ENCODE measurements at places on chromosomes 7 and 10.

DNA sequence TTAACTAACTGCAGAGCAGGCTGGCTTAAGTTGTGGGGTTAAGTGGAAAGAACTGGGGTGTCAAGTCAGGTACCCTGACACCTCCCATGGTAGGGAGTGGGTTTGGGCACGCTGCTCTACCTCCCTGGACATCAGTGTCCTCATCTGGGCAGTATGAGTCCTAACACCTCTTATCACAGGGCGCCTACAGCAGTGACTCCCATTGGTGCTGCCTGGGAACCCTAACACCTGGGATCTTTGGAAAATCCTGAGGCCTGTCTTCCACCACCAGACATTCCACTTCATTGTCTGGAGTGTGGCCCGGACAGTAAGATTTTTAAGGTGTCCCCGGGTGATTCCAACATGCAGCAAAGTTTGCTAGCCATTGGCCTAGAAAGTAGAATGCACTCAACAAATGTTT is 239.1 kb downstream of the SKAP2 start:
- no peak for DNase-seq

DNA sequence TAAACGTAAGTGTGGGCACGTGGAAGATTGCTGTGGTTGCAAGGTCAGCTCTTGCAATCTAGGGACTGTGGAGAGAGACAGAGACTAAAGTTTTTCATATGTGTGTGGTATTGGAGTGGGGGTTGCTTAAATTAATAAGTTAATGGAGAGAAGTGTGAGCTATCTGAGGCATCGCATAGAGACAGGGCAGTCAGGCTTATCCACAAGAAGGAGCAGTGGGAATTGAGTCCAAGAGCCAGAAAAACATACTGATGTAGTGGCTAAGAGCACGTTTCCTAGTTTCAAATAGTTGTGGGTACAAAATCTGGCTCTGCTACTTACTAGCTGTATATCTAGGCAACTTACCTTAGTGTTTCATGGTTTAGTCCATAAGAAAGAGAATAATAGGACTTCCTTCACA is 65.8 kb downstream of the SORCS3 start:
- no peak for DNase-seq

- no peak for DNase-seq
These were observed 378.4 kb upstream of the NRP1 start for GRCh38 chr10:33712825-33713224.

GRCh38 chr10:88883448-88883809 is 3.4 kb downstream of the STAMBPL1 start:
- DNase-seq: no peak

DNA sequence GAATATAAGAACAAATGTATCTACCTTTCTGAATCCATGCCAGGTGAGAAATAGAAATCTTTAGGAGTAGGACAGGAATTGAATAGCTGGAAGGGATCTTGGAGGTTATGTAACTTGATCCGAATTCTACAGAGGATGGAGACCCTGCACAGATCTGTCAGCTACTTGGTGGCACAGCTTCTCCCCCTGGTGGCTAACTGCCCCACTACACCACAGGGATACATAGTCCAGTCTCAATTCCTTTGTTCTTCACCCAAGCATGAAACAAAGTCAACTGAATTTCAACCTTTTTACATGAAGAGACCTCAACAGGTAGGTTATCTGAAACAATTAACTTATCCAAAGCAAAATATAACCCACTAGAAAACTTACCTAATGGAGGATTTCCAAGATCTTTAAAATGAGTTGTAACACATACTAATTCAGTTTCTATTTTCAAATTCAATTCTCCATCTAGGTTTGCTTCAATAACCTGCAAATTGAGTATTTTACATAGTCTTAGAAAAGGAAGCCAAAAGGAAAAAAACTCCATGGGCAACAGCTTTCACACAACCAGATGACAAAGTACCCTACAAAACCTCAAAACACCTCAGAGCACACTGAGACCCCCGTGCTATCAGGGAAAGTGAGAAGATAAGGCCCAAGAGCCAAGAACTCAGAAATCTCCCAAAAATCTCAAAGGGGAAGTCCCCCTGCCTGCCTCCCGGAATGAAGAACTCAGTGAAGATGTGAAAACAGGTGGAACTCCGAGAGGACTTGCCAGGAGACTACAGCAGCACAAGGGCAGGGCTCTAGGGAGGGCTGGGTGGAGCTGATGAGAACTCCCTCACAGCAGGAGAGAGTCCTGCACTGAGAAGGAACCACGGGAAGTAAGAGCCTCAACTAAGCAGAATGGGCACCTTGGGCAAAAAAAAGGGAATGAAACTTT is 10.3 kb downstream of the HUS1 start:
- DNase-seq: no peak

GRCh38 chr7:135704698-135705097 is 23.3 kb downstream of the SLC13A4 start:
- no peak for DNase-seq

DNA sequence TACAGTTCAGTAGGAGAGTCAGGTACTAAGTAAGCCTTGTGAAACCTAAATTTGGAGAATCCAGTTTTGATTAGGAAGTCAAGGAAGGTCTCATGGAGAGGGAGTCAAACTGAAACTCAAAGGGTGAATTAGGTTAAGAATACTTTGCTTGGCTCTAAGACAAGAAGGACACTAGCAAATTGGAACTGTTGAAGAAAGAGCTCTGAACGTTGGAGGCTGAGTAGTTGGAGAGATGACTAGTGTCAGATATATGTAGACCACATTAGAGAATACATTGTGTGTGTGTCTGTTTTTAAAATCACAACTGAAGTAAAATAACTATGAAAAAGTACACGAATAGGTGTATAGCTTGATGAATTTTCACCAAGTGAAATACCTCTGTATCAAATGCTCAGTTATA is 6.3 kb downstream of the VPS26A start:
- DNase-seq: no peak

- DNase-seq: peak; percentile 30
These were observed 76.9 kb downstream of the CYP51A1 start for GRCh38 chr7:92057375-92057774.

DNA sequence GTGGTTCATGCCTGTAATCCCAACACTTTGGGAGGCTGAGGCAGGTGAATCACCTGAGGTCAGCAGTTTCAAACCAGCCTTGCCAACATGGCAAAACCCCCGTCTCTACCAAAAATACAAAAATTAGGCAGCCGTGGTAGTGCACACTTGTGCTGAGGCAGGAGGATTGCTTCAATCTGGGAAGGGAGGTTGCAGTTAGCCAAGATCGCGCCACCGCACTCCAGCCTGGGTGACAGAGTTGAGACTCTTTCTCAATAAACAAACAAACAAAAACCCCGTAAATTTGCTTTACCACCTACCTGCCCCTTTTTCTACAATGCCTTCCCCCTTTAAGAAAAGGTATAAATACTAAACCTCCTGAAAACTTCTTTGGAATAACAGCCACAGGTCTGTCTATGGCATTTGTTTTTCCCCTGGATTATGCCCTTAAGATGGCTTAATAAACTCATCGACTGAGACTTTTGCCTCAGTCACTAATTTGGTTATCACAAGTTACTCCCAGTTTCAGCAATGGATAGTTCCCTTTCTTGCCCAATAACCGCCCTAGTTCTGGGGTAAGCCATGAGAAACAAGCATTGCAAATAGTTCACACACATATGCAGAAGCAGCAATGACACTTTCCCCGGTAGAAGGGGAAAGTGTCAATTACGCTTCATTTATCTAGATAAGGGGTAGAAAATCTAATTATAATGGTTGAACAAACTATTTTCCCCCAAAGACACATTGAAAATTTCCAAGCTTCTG is 52.8 kb upstream of the SVIL start:
- DNase-seq: no peak

- no peak for DNase-seq
These were observed 7.3 kb upstream of the ASB4 start for GRCh38 chr7:95478272-95479037.

- DNase-seq: no peak
These were observed 11.3 kb downstream of the GNAI1 start for GRCh38 chr7:80145780-80146422.

- no peak for DNase-seq
These were observed 174.8 kb upstream of the KAT6B start for GRCh38 chr10:74651565-74651964.

GRCh38 chr7:143900230-143900766 is 1.7 kb downstream of the TCAF1 start:
- no peak for DNase-seq

- DNase-seq: peak; percentile 9
These were observed 442 bp upstream of the LZTS2 start for GRCh38 chr10:100998991-100999741.

- no peak for DNase-seq
These were observed 38.0 kb upstream of the INSYN2A start for GRCh38 chr10:127234306-127234800.

DNA sequence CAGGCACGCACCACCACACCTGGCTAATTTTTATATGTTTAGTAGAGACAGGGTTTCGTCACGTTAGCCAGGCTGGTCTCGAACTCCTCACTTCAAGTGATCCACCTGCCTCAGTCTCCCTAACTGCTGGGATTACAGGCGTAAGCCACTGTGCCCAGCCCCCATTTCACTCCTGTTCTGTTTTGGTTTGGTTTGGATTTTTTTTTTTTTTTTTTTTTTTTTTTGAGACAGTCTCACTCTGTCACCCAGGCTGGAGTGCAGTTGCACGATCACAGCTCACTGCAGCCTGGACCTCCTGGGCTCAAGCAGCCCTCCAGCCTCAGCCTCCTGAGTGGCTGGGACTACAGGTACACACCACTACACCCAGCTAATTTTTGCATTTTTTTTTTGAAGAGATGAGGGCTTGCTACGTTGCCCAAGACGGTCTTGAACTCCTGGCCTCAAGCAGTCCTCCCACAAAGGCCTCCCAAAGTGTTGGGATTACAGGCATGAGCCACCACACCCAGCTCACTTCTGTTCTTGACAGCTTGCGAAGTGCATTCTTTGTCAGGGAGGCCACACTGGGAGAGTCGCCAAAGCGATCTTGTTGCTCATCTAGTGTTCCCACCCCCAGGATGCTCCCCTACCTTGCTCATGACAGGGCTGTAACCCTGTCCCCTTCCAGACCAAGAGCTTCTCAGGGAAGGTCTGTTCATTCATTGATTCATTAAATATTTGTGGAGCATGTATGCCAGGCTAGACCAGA is 229.1 kb downstream of the CUX1 start:
- DNase-seq: no peak

DNA sequence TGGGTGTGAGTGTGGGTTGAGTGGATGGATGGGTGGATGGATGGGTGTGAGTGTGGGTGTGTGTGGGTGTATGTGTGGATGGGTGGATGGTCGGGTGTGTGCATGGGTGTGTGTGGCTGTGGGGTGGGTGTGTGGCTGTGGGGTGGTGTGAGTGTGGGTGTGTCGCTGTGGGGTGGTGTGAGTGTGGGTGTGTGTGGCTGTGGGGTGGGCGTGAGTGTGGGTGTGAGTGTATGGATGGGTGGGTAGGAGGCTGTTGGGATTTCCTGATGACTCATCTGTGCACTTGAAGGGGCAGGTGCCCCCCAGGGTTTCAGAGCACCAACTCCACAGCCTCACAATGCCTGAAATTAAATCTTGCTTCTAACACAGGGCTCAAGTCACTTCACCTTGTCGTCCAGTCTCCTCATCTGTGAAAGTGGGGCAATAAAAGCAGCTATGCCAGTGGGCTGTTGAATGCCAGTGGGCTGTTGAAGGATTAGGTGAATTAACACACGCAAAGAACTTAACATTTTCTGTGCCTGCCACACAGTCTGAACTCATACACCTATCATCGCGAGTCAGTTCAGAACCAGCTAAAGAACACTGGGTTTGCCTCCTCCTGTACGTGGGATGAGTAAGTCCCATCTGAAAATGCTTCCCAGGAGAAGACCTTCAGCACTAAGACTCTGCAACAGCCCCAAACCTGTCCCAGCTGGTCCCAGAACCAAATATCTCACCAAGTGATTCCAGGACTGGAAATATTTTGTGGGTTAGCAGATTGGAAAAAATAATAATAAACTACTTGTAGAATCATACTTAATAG is 32.0 kb downstream of the SFMBT2 start:
- DNase-seq: no peak

DNA sequence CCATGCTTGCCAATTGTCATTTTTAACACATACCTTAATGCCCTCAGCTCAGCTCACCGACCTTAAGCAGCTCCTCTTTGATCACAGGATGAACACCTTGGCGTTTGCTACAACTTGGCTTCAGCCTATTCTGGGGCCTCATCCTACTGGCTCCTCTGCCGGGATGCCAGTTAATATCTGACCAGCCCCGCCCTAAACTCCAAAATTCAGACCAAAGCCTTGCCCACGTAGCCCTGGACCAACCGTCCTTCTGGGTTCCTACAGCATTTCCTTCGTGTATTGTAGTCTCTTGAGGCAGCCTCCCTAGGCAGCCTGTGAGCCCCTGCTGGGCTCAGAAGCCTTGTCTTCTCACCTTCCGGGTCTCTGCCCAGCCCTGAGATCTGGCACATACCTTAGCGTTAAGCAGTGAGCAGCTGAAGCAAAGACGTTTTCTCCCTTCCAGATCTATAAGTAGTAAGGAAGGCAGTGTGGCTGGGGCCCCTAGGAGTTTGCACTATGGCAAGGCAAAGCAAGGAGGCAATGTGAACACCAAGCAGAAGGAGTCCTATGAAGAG is 836 bp downstream of the ENO4 start:
- DNase-seq: no peak

GRCh38 chr7:26440233-26441001 is 148.8 kb downstream of the SNX10 start:
- DNase-seq: peak; percentile 95

- DNase-seq: no peak
These were observed 88.3 kb upstream of the CHST15 start for GRCh38 chr10:124181656-124182055.

DNA sequence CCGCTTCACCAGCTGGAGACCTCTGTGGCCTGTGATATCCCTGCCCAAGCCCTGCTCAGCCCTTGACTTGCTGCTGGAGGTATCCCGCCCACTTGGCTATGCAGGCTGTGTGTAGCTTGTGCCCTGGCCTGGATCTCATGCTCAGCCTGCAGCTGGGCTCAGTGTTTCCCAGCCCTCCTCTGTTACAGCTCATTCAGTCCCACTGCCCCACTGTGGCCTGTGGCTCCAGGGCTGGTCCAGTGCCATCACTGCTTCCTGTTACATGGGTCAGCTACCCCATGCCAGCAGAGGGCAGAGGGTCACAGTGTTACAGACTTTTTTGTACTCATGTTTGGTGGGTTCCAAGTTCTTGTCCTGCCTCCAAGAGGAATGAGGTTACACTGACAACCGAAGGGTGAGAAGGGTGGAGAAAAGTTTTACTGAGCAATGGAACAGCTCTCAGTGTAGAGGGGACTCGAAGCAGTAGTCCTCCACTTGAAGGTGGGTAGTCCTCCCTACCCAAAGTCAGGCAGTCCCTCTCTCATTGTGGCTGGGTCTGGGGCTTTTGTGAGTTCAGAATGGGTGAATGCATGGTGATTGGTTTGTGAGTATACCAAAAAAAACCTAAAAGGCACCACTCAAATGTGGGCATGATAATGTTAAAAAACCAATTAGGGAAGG is 100.4 kb downstream of the ANKRD7 start:
- DNase-seq: no peak
